ENCODE measurements at places on chromosomes 7 and 10. TPM values are rescaled to one million over a fixed set of nuclear protein-coding genes. Genes with fewer than 3 reads are reported as not detected.

DNA sequence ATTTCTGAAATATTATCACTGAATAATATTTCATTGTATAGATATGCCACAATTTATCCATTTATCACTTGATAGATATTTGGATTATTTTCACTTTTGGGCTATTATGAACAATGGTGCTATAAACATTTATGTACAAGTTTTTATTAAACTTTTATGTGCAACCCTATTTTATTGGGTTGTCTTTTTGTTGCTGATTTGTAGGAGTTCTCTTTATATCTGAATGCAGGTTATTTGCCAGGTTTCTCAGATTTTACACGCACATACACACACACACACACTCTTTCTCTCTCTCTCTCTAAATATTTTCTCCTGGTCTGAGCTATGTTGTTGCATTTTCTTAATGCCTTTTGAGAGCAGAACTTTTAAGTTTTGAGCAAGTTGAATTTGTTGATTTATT lies 36.2 kb downstream of the ADK start:
- DNase-seq: no peak

Gene RASA4B
- polyA plus RNA-seq: 9.3 TPM

DNA sequence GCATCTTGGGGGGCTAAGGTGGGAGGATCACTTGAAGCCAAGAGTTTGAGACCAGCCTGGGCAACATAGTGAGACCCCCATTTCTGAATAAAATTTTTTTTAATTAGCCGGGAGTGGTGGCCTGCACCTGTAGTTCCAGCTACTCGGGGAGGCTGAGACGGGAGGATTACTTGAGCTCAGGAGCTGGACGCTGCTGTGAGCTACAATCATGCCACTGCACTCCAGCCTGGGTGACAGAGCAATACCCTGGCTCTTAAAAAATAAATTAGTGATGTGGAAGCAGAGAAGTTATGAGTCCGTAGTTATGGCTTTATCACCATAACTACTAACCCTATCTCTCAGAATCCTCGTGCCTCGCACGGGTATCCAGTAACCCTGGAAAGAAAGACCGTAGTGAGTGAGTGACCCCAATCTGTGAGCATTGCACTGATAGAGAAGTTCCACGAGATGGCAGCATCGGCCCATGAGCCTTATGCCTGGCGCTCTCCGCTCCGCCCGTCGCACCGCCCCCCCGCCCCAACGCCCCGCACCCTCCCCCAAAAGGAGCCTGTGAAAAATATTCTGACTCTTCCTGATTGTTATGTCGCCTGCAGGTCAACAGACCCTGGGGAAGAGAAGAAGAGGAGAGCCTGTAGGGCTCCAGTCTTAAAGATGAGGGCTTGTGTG lies 4.9 kb upstream of the SLC29A3 start:
- peak; percentile 49 for DNase-seq

- peak; percentile 90 for DNase-seq
Measured at GRCh38 chr7:151759591-151760042, 117.3 kb downstream of the PRKAG2 start.

GRCh38 chr10:1658658-1659057 lies 78.7 kb downstream of the ADARB2 start:
- no peak for DNase-seq

Gene C10orf67
- polyA plus RNA-seq: 0.31 TPM

- DNase-seq: no peak
Measured at GRCh38 chr10:8057636-8058273, 3.3 kb downstream of the GATA3 start.

Gene ASB15
- polyA plus RNA-seq: not detected

- no peak for DNase-seq
Measured at GRCh38 chr10:122656308-122656705, 43.3 kb downstream of the C10orf120 start.

DNA sequence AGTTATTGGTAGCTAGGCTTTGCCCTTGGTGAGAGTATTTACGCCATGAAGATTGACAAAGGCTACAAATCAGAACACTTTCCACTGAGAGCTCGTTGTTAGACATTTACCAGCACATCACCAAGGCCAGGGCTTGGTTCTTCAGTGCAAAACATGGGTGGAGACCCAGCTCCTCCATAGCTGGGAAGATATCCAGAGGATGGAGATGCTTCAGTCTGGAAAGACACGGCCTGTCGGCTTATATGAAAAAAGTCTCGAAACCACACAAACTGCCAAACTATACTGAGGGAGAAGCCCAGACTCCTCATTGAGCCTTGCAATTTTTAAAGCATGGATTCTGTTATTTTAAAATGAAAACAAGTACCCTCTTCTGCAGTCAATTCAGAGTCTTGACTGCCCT lies 83.4 kb upstream of the ANLN start:
- peak; percentile 9 for DNase-seq

Gene TLL2
- 0.37 TPM for polyA plus RNA-seq

GRCh38 chr7:32347244-32347828 lies 142.8 kb downstream of the LSM5 start:
- DNase-seq: peak; percentile 20

GRCh38 chr10:50280049-50280841 lies 28.9 kb upstream of the ASAH2 start:
- no peak for DNase-seq

Gene SLC26A3
- 2.1 TPM for polyA plus RNA-seq

DNA sequence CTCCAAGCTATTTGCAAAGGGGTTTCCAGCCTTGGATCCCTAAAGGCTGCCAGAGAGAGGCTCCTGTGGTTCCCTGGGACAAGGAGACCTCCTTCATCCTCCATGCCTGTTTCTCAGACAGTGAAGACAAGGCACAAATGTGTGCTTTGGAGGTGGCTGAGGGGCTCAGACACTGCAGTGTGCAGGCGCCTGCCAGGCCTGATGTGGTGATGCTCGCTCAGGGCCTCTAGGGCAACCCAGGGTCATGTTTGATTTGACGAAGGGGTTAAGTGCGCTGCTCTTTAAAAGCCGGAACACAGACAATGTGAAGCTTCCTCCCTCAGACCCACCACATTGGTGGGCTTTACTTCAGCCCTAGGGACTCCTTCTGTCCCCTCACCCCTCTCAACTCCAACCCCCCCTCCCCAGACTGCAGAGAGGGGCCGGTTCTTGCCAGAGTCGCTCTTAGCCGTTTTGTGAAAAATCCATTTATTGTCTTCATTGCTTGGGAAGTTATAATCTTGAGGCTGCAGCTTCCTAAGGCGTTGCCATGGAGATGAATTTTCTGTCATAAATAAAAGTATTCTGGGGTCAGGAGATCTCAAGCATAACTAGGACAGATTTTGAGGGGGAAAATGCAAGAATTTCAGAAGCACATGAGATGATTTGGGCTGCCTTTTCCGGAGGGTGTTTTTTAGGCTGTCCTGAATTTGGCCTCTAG lies 35.8 kb downstream of the PDGFA start:
- no peak for DNase-seq

GRCh38 chr7:117995850-117996650 lies 122.8 kb upstream of the CTTNBP2 start:
- DNase-seq: no peak

DNA sequence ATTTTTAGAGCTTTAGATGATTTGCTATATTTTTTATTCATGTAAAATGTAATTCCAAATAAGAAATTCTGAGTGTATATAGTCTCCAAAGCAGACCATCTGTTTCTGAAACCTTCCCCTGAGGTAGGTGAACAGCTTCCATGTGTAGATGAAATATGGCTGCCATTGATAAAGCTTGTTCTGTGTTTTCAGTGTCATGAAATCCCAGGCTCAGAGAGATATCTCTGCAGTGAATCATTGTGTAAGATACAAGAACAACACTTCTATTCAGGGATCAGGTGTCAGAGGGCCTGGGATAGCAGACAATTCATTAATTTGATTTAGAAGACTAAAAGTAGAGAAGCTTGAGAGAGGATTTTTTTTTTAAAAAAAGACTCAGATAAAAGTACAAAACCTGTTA lies 29.1 kb downstream of the ACTA2 start:
- DNase-seq: no peak

Gene OSBPL3
- 8.1 TPM for polyA plus RNA-seq

- DNase-seq: no peak
Measured at GRCh38 chr10:71656220-71656619, 63.4 kb downstream of the C10orf105 start.

Gene MEIG1
- 0.58 TPM for polyA plus RNA-seq

Data from stomach (tissue), 19 donors.